ENCODE measurements at places on chromosomes 3 and 15. TPM values are rescaled to one million over a fixed set of nuclear protein-coding genes. Genes with fewer than 3 reads are reported as not detected.

The FAM174B gene
- 10.0 TPM for total RNA-seq

The TGM5 gene
- total RNA-seq: not detected

The SLC28A1 gene
- total RNA-seq: not detected

The MTFMT gene
- 27.5 TPM for total RNA-seq

The NSUN3 gene
- 5.7 TPM for total RNA-seq

The KIF15 gene
- 7.4 TPM for total RNA-seq

The TM4SF18 gene
- 29.7 TPM for total RNA-seq

The NEK11 gene
- 4.2 TPM for total RNA-seq

The ELL3 gene
- total RNA-seq: 1.7 TPM

The FBXL2 gene
- 7.0 TPM for total RNA-seq

The ISG20 gene
- total RNA-seq: 41.2 TPM

The CRYGS gene
- total RNA-seq: 0.40 TPM

The CDAN1 gene
- 6.2 TPM for total RNA-seq

The HIGD1A gene
- total RNA-seq: 94.1 TPM

The PPARG gene
- total RNA-seq: 39.5 TPM

The OR5K1 gene
- not detected for total RNA-seq

The APOD gene
- total RNA-seq: 1.8 TPM

The ZNF502 gene
- 1.2 TPM for total RNA-seq

The PDZRN3 gene
- total RNA-seq: not detected

The GOLGA8F gene
- total RNA-seq: not detected

The SPSB4 gene
- total RNA-seq: 0.20 TPM

The ADGRG7 gene
- total RNA-seq: not detected

The PLA2G4F gene
- not detected for total RNA-seq

The LRRC2 gene
- total RNA-seq: not detected

The DPPA2 gene
- total RNA-seq: not detected

The EPHB1 gene
- total RNA-seq: 0.06 TPM

The TCF12 gene
- total RNA-seq: 39.2 TPM

The BTD gene
- total RNA-seq: 16.6 TPM

The PLAAT1 gene
- 0.16 TPM for total RNA-seq

The GRK7 gene
- 0.02 TPM for total RNA-seq

The PSTPIP1 gene
- not detected for total RNA-seq

The TRPM7 gene
- total RNA-seq: 21.7 TPM

The EPB42 gene
- total RNA-seq: not detected

The ROPN1B gene
- total RNA-seq: not detected

The ITIH4 gene
- total RNA-seq: 0.61 TPM

The SRGAP3 gene
- 1.4 TPM for total RNA-seq
